Pulmonary artery endothelial cell (primary cell): ENCODE measurements at places on chromosomes 11 and 22. TPM values are rescaled to one million over a fixed set of nuclear protein-coding genes. Genes with fewer than 3 reads are reported as not detected.
A peak's percentile ranks its signal among the peaks of the same experiment; 100 is the strongest.

DNA sequence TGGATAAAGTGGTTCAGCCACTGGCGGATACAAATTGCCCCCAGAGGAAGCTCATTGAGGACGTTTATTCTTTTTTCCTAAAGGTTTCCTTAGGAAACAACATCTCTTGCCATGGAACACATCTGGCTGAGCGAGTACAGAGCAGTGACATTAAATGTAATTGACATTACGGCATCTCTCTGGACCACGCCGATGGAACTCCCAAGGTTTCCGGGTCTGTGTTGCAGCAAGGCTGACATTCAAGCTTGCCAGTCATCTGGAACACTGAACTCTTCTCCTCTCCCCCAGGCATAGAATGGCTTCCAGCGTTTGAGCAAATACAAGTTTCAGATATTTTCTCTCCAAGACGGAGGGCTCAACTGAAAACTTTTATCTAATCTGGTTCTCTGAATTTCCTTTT, 42.1 kb downstream of the CLMP start:
- DNase-seq, result no peak

AAMDC gene
- 51.1 and 65.3 TPM in 2 replicates for total RNA-seq

DNA sequence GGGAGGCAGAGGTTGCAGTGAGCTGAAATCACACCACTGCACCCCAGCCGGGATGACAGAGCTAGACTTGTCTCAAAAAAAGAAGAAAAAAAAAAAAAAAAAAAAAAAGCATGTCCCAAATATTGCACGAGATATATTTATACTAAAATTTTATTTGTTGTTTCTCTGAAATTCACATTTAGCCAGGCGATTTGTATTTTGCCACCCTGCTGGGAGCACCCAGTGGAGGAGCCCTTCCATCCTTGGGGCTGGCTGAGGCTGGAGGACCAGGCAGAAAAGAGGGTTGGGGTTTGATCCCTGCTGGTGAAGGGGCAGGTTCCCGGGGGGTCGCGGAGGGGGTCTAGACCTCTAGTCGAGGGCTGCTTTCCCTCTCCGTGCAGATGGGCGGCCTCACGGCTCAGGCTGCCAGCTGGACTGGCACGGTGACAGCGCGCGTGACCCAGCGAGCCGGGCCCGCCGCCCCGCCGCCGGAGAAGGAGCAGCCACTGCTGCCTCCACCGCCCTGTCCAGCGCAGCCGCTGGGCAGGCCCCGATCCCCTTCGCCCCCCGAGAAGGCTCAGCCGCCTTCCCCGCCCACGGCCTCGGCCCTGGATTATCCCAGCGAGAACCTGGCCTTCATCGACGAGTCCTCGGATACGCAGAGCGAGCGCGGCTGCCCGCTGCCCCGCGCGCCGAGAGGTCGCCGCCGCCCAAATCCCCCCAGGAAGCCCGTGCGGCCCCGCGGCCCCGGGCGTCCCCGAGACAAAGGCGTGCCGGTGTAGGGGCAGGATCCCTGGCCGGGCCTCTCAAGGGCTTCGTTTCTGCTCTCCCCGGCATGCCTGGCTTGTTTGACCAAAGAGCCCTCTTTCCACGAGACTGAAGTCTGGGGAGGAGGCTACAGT, 952 bp upstream of the CATSPERZ start:
- DNase-seq, result no peak

DNA sequence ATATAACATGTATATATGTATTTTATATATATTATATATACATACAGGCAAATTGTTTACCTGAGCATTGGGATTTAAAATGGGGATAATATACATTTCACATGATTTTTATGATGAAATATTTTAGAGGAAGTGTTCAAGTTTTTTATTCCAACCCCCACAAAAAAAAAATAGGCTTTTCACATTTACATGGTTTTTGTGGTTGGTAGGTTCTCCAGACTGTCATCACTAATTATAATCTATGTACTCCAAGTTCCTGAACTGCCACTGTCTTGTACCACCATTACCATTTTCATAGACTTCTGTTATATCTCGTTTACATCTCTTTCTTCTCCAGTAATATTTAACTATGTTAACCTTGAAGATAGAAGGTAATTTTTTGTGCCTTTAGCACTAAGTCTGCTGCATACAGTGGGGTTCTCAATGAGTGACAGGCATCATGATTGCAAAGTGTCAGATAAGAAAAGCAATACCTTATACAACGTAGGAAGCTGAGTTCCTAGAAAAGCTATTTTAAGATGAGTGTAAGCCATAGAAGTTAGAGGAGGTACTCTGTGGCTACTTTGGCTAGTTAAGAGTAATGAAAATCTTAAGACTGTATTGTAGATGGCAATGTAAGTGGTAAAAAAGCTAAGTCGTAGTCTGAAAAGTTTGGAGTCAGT, 5.2 kb downstream of the TMEM126A start:
- no peak for DNase-seq

DNA sequence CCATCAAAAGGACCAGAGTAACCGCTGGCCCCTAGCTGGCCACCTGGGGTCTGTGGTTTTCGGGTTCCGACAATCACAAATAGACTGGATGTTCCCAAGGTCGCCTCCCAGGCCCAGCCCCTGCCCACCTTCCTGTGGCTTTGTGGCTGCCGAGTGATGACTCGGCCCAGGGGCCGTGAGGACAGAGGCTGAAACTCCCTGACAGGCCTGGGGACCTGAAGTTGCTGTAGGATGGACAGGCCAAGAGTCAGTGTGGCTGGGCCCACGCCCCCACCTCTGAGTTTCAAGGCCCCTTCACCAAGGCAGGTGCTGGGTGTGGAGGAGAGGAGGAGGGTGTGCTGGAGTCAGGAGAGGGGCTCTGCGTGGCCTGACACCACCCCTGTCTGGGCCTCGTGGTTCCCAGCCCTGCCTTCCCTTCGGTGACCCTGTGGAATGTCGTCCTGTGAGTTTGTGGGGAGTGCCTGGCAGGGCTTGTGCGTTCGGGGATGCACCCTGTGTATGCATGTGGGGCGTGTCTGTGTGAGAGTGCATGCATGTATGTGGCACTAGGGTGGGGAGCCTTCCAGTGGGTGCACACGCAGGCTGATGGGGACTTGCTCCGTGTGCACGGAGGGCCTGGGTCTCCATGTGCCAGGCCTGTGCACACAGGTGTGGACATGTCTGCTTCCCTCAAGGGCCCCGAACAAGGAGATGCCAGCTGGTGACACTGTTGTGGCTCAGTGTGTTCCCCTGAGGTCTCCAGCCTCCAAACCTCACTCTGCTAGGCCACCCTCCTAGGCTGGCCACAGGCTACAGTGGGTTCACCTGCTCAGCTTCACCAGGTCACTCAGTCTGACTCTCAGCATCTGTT, 8.4 kb upstream of the MGAT3 start:
- no peak for DNase-seq

DNA sequence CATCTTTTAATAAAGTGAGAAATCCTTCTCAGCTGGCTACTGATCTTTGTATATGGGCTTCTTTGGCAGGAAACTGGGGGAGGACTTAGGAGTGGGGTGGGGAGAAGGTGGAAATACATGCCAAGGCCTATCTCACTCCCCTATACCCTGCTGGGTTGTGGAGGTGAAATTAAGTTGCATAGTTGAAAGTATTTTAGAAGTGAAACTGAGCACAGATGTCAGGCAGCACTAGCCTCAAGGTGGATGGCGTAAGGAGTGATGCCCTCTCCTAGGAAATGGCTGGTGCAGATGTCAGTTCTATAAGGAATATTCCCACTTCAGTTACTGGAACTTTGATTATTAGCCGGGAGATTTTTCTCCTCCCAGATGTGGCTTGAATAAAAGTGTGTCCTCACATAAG, 46.3 kb downstream of the NNMT start:
- DNase-seq, result no peak

DNA sequence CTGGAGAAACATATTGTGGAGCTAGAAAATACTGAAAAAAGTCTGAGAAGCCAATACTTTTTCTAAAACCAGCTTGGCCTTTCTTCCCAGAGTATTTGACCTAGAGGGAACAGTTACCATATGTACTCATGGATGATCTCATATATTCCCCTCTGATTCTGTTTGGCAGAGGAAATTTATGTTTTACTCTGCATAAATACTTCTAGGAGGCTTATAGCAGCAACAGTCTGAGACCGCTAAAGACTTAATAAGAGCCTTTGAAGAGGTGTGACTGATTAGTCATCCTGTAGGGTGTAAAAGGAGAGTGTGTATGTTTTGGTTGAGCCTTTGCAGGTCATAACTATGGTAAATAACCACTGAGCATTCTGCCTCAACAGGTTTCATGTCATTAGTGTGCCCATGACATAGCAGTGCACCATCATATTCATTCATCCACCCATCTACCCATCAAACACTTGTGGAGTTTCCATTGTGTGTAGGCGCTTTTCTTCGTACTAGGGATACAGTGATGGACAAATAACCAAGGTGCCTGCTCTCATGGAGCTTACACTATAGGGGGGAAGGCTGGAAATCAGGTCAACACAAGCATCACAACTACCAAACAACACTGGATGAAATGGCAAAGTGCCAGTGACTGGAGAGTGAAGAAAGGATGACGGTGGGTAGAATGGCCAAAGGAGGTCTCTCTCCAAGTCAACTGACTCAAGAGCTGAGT, 44.5 kb downstream of the TRAF6 start:
- DNase-seq, result no peak

RHBDD3 gene
- total RNA-seq, result 18.9 and 21.6 TPM in 2 replicates

DNA sequence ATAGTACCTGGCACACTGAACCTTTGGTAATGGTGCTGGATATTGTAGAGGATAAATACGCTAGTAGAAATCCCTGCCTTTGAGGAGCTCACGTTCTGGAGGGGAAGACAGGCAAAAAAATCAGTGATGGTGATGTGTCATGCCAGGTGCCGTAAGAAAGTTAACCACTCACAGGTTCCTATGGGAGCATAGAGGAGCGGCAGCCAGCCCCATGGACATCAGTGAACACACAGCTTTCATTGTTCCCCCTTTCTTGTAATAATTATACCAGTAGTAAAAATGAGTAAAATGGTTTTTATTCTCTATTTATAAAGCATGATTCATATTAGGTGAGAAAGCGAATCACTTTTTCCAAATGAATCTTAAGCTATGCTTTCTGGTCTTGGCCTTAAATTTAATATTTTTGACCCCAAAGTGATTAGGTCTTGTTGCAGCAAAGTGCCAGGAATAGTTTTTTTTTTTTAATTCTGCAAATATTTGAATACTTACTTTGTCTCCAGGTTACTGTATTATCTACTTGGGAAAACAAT, 57.9 kb downstream of the UVRAG start:
- DNase-seq, result no peak

- no peak for DNase-seq
These were observed 84.2 kb downstream of the PHF21B start for GRCh38 chr22:44925465-44926123.

DNA sequence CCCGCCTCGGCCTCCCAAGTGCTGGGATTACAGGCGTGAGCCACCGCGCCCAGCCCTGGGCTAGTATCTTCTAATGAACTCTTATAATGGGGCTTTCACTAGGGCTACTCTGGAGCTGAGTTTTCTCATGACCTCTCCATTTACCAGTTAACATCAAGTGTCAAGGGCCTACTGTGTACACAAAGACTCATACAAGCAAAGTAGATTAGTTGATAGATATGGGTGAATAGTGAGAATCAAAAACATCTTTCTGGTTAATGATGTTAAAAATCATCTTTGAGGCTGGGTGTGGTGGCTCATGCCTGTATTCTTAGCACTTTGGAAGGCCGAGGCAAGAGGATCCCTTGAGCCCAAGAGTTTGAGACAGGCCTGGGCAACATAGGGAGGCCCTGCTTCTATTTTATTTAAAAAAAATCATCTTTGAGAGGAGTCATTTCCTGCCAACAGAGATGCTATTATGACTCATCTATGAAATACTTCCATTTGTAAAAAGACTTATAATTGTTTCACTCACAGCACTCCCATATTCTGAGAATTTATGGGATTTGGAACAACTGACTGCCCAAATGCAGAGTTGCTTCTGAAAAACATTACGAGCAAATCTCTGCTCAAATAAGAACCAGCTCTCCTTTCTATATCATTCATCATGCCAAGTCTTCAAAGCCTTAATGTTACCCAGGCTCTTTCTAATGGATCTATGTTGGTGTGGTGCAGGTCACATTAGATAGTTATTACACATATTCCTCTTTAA, 57.0 kb downstream of the GDPD4 start:
- peak; percentile 41 for DNase-seq

NAALAD2 gene
- 0.21 and 0.40 TPM in 2 replicates for total RNA-seq

- no peak for DNase-seq
These were observed 153.6 kb downstream of the RCN1 start for GRCh38 chr11:32244453-32244852.

- no peak for DNase-seq
These were observed 437.0 kb downstream of the TBC1D22A start for GRCh38 chr22:47199261-47199978.

- peak; percentile 43 for DNase-seq
These were observed 29.1 kb upstream of the BIRC3 start for GRCh38 chr11:102287964-102288724.

DNA sequence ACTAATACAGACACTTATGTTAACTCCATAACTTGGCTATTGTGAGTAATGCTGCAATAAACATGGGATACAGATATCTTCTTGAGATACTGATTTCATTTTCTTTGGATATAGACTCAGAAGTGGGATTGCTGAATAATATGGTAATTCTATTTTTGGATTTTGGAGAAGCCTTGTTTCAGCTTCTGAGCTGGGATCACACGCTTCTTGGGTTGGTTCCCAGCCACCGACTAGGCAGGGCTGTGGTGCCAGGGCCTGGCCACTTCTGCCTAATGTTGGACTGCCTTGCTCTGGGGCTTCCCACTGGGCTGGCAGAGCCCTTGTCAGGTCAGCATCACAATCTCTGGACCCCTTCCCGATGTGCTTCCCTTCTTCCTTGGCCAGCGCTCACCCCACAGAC, 14.0 kb upstream of the MCHR1 start:
- DNase-seq, result no peak

GRCh38 chr11:7016011-7016410, 4.1 kb downstream of the ZNF214 start:
- DNase-seq, result no peak

DNA sequence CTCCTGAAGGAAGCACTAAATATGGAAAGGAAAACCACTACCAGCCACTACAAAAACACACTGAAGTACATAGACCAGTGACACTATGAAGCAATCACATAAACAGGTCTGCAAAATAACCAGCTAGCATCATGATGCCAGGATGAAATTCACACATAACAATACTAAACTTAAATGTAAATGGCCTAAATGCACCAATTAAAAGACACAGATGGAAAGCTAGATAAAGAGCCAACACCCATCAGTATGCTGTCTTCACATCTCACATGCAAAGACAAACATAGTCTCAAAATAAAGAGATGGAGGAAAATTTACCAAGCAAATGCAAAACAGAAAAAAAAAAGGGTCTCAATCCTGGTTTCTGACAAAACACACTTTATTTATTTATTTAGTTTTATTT, 171.7 kb downstream of the TTC28 start:
- no peak for DNase-seq
